ENCODE measurements at places on chromosomes 5 and 9.

DNA sequence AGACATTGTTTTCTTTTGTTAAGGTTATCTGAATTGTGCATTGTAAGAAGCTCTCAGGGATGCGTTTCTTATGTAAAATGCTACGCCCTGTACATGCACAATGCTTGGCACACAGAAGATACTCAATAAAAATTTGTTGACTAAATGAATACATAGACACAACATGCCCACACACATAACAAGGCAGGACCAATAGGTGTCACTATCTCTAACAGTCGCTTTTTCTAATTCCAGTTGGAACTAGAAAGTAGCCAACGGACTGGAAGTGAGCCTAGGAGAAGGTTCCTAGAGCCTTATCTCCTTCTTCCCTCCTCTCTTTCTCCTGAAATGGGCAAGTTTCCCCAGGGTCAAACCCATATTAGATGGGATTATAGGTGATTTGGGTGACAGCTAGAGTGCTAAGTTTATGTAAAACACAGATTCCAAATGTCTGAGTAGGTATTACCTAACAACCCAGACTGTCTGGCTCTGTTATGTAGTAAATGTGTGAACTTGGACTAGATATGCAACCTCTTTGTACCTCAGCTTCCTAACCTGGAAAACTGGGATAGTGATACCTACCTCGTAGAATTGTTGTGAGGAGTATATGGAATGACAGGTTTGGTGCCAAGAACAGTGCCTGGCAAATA, 603.0 kb downstream of the RAB3C start:
- no peak for DNase-seq

- DNase-seq: no peak
Measured at GRCh38 chr5:174074369-174074768, 28.9 kb downstream of the NSG2 start.

DNA sequence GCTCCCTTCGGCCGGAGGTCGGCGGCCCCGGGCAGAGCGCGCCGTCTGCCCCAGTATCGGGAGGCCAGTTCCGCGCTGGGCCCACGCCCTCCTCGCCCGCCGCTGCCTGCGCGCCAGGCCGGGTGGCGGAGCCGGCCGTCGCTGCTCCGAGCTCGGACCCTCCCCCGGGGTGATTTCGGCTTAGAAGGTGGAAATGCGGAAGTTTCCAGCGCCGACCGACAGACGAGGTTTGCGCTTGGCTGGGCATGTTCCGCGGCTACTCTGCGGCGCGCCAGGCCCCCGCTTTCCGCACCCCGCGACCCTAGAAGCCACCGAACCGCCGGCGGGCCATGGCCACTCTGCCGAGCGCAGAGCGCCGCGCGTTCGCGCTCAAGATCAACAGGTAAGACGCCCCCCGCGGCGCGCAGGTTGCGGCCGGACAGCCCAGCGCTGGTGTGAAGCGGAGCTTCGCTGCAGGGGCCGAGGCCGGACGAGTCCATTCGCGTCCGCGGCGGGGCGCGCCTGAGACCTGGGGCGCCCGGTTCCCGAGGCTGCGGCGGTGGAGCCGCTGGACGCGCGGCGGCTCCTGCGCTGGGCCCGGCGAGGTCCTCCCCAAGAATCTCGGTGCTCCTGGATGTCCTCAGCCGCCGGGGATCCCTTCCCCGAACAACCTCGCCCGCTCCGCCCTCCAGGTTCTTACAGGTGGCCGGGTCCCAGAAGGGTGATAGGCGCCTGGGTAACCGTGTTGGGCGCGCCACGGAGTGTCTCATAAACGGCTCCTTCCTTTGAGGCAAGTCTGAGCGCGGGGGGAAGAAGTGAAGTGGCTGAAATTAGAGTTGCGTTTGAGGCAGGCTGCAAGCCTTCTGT, at the start of gene DOCK8:
TSS of gene DOCK8 (plus strand) at position 218 of the 846 bp plus-strand sequence. CDS start at position 330, 112 bp downstream.
- no peak for DNase-seq

DNA sequence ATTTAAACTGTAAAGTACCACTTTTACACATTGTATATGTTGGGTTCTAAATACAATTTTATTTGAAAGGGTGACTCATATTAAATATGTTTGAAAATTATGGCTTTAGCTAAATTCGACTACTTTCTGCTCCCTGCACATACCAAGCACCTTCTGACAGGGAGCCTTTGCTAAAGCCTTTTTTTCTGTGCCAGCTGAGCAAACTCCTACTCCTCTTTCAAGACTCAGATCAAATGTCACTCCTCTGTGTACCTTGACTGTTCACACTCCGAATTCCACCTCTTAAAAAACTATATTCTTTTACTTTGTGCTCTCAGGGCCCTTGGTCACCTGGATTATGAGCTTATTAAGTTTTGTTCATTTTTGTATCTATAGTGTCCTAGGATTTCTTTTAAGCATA, 6.5 kb upstream of the OXCT1 start:
- DNase-seq: no peak
